Islet precursor cell (in vitro differentiated cells): ENCODE measurements at places on chromosomes 11 and 22.

- no peak for DNase-seq
These were observed 32.7 kb upstream of the USP47 start for GRCh38 chr11:11808992-11809615.

DNA sequence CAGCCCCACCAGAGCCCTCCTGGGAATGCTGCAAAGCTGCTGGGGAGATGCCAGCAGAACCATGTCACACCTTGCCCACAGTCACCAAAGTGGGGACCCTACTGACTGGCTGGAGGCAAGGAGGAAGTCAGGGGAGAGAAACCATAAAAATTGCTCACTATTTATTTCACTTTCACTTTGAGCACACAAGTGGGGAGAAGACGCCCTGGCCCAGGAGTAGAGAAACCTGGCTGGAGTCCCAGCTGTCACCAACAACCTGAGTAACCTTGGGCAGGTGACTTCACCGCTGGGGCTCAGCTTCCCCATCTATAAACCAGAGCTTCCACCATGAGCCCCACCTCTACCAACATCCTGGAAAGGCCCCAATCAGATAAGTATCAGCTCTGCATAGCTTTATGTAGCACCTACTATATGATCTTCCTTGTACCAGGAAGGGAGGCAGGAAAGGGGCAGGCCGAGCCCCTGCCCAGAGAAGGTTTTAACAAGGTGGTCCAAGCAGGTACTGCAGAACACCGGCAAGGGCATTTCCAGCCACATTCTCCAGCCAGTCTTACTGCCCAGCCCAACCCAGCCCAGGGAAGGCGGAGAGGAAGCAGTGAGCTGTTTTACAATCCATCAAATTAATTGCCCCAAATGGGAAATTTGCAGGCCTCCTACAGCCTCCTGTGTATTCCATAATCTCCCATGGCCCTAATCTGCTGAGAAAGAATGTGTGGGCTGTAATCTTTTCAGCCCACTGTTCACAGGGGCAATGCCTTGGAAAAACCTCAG, 27.6 kb downstream of the PLEKHA7 start:
- DNase-seq: no peak

DNA sequence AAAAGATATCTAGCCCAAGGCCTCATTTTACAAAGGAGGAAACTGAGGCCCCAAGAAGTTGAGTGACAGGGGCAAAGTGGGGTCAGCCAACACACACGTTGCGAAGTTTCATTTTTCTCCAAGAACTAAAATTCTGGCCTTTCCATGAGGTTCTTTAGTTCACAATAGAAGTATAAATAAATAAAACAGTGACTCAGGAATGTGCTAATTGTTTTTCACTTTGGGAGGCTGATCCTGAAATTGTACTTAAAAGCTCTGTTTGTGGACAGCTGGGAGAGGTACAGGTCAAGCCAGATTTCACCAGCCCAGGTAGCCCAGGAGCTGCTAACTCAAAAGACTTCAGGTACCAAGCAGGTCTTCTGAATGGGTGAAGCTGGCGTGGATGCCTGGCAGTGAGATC, 105.2 kb downstream of the TRAF6 start:
- DNase-seq: no peak

- no peak for DNase-seq
These were observed 83.0 kb upstream of the YWHAH start for GRCh38 chr22:31861226-31861840.

DNA sequence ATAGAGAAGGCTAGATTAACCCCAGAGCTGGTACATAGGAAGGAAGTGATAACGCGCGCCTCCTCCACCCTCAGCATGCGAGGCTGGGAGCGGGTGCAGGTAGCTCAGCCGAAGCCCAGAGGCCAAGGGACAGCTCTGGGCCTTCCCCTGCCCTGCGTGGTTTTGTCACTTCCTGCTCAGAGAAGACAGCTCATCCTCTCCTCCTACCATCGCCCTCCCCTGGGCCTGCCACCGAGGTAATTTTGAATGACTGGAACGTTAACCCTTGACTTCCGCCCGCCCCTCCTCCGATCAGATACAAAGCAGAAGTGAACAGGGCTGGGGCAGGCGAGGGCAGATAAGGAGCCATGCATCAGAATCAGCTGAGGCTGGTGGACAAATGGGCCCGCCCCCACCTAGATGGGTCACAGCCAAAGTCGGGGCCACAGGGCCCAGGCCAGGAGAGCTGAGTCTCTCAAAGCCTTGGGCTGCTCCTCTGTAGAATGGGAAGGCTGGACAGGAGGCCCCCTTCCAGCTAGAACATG, 1.6 kb downstream of the RAC2 start:
- peak; percentile 84 for DNase-seq

DNA sequence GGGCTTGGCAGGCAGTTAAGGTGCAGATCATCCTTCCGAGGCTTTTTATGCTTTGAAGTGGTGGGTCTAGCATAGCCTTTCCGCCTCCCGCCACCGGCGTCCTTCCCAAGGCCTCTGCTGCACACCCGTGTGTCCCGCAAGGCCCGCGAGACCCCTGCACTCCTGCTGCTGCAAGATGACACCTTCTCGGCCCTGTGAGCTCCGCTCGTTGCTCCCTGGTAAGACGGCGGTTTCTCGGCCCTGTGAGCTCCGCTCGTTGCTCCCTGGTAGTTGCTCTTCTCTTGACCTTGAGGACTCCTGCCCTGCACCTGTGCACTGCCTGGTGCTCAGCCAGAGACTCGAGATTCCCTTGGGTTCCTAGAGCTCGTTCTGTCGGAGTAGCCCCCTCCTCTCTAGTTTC, 17.9 kb upstream of the TRMU start:
- DNase-seq: no peak

GRCh38 chr11:36508743-36509142, 1.3 kb downstream of the TRAF6 start:
- DNase-seq: no peak

DNA sequence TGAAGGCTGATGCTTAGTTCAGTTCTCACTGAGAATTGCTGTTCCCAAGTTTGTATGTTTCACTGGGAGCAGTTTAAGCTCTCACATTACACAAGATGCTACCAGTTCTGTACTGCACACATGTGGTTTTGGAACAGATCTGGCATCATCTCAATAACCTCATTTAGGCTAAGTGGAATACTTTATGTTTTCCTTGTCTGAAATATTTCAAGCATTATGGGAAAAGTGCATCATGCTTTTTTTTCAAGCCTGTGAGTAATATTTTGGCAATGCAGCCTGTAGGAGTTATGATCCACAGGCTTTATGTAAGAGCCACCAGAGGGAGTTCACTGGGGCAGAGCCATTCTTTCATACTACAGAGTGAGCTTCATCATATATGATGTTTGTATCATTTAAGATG, 141.5 kb downstream of the OR4C45 start:
- no peak for DNase-seq

- peak; percentile 96 for DNase-seq
These were observed 152.3 kb downstream of the FEZ1 start for GRCh38 chr11:125343718-125344131.

DNA sequence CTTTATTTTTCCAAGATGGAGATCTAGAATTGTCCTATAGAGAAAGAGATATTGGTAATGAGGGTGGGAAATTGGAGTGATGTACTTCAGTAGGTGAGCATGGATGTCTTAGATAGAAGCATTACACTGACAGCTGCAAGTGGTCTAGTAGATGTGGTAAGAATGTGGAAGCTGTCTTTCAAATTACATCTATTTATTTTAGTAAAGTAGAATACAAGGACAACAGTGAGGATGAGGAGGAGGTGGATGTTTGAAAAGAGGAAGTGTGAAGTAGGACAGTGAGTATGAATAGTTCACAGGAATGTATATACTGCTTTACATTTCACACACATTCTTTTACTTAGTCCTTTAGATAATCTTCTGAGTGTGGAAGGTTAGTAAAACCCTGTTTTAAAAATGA, 64.2 kb downstream of the HIPK3 start:
- no peak for DNase-seq

DNA sequence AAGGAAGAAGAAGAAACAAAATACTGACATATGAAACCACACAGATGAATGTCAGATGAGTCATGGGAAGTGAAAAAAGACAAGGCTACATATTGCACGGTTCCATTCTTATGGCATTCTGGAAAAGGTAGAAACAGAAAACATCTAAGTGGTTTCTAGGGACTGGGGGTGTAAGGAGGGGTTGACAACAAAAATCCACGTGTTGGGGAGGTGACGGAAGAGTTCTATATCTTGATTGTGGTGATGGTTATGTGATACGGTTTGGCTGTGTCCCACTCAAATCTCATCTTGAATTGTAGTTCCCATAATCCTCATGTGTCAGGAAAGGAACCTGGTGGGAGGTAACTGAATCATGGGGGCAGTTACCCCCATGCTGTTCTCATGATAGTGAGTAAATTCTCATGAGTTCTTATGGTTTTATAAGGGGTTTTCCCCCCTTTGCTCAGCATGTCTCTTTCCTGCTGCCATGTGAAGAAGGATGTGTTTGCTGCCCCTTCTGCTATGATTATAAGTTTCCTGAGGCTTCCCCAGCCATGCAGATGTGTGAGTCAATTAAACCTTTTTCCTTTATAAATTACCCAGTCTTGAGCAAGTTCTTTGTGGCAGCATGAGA, 6.4 kb upstream of the ARFGAP3 start:
- no peak for DNase-seq

DNA sequence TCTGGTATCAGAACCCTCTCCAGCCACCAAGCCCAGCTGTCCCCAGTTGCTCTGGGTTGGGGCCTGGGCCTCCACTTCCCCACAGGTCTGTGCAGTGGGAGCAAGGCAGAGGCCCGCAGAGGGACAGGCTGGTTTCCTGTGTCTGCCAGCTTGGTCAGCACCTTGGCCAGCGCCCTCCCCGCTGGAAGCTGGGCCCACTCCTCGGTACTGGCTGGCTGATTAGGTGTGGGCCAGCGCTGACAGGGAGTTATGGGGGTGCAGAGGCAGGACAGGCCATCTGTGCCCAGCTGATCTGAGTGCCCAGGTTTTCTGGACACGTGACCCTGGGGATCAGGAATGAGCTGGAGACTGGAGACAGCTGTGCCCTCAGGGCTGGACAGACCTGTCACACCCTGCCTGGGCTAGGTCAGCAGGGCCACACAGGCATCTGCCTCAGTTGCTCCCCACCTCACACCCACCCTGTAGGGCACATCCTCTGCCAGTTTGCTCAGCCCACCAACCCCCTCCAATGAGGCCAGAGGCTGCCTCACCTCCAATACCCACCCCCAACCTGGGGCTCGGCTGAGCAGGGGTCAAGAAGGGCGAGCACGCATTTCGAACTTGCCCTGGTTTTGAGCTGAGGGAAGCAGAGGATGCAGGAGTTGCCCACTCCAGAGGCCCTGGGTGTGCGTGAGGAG, 175.3 kb downstream of the IGLL1 start:
- DNase-seq: peak; percentile 82
